NCI-H1048 (cell line): ENCODE measurements at places on chromosomes 6 and 20.

DNA sequence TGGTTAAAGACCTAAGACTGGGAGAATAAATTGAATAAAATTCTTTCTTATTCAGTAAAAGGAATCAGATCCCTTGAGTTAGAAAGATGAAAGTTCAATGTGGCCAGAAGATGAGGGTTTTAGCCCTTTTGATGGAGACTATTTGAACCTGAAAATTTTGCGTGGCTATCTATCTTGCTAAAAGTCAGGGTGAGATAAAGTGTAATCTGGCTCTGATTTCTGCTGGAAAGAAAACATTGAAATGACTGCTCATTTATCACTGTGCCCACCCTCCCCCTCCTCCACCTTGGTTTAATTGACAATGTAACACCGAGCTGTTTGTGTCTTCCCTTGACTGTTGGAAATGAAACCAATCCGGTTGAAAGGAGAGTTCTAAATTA, 32.9 kb upstream of the TCF21 start:
- DNase-seq = no peak

DNA sequence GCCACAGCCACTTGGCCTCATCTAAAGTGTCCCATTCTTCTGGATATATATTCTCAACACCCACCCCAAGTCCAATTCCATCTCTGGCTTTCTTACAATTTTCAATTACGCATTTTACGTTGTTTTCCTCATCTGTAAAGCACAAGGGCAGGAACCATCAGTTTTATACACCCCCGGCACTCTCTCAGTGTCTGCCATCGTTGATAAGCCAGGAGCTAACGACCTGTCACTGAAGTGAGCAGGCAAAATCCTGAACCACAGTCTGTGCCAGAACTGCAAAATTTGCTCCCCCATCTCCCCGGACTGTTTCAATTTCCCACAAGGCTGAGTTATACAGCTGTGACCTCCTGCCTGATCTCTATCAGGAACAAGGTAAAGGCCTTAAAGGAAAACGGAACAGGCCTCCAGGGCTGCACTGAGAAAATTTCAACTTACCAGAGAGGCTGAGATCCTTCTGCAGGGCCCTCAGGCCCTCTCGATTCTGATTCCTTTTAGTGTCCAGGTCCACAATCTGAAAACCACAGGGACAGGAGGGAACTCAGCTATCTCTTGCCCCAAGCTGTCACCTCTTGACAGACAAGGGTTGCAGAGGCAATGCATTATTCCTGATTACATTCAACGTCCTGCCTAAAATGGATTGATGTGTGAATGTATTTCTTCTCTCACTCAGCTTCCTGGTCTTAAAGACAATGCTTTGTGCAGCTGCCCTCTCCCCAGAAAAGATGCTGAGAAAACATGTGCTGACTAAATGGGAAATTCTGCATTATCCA, 1.8 kb downstream of the PDRG1 start:
- DNase-seq = no peak

DNA sequence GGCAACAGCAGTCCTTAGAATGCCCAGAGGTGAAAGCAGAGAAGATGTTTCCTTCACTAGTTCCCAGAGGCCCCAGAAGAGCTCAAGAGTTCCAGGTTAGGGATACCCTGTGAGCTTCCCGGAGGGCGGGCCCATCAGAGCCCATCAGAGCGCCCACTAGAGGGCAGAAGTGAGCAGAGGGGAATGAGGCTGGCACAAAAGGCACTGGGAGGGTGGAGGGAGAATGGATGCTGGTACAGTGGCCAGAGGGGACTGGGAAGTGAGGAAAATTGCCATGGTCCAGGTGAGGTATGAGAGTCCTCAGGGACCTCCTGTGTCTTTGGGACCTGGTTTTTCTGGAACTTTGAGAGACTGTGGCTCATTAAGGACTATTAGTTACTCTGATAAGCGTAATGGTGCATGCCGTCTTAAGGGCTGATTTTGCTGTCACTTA, 57.3 kb downstream of the LINC00237 start:
- DNase-seq = no peak

DNA sequence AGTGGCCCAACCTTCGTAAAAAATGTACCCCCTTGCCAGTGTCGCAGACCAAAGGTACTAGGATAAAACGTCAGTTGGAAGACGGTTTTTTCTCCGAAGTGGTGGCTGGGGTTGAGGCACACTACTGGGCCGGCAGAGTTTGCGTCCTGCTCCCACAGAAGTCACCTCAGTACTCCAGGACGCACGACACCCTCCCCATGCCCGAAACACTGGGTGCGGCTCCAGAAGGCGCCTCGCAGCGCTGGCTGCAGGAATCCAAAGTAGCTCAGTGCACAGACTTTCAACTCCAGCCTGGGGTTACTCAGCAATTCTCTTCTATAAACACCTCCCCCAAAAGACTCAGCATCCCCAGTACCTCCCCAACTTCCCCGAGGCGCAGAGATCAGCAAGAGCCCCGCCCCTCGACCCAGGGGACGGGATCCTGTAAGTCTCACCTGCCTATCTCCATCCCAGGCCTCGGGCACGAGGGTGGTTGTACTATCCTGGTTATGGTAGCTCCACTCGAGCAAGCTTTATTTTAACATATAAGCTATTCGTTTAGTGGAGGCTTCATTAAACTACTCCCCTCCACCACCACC, 88.2 kb downstream of the ZFP64 start:
- DNase-seq = no peak

DNA sequence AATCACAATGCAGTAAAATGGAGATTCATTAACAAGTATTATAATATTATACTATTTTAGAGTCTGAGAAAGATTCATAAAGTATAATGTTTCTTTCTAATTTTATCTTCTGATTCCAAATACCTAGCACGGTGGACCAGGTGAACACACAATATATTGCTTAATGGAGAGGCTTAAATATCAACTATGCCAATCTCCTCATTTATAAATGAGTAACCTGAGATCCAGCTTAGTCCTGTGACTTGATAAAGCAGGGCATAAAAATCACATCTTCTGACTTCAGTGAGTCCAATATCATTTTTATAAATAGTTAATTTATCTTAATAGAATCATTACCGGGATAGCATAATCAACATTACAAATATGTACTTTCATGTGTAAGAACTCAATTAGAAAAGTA, 144.4 kb upstream of the GJE1 start:
- DNase-seq = no peak

- DNase-seq = no peak
These were observed 5.8 kb downstream of the BTN3A3 start for GRCh38 chr6:26445934-26446667.

GRCh38 chr20:4632876-4633275, 88.8 kb upstream of the PRND start:
- DNase-seq = no peak

- no peak for DNase-seq
These were observed 174.7 kb downstream of the TMEM242 start for GRCh38 chr6:157148391-157149323.

GRCh38 chr6:110561696-110562095, 85.3 kb upstream of the SLC22A16 start:
- DNase-seq = no peak

DNA sequence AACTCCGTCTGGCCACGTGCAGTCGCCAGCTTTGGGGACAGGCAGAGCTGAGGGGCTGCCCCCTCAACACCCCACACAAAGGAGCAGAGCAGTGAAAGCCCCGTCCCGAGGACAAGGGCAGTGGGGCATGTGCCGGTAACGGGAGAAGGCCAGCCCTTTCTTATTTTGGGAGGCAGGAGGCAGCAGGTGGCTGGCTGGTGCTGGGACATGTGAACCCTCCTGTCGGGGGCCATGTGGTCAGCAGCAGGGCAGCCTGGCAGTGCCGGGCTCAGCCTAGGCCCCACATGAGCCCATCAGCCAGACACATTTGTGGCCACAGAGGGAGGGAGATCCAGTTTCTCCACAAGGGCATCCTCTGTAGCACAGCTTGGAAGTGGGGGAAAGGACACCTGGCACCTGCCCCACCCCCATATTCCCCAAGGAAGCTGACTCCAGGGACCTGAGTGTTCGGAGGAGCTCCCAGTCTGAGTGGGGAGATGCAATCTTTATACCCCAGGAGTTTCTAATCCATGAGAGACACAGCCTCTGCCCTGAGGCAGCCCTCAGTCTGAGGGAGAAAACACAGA, 137.6 kb downstream of the MRPL14 start:
- DNase-seq = no peak

DNA sequence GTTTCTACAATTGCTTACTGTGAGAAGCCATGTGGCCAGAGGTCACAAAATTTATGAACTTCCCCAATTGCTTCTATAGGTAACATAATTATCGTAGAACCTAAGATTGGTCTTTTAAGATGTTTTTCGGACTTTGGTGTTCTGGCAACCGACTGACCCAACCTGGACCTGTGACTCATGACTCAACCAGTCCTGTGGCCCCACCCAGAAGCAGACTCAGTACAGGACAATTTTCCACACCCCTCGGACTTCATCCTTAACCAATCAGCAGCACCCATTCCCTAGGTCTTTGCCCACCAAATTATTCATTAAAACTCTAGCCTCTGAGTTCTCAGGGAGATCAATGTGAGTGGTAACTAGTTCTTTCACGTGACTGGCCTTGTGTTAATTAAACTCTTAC, 26.4 kb upstream of the AKAP12 start:
- DNase-seq = no peak

GRCh38 chr6:100475554-100476320, 11.0 kb upstream of the SIM1 start:
- no peak for DNase-seq

- no peak for DNase-seq
These were observed 76.8 kb upstream of the FOXP4 start for GRCh38 chr6:41469156-41470028.

DNA sequence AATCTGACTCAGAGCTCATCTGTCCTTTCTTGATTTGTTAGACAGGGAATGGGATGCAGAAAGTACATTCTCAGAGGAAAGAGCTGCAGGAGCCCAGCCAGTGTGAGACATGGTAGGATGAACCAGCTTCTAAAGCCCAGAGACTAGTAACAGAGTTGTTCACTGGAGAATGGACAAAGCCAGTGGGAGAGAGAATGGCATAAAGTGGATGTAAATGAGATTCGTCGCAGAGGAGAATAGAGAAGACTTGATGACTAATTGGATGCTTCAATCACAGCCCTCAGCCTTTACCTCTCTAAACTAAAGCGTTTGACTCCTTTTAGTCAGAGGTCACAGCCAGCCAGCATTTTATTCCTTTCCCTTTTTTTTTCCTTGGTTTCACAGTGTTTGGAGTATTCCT, 25.5 kb upstream of the L3MBTL3 start:
- DNase-seq = no peak

DNA sequence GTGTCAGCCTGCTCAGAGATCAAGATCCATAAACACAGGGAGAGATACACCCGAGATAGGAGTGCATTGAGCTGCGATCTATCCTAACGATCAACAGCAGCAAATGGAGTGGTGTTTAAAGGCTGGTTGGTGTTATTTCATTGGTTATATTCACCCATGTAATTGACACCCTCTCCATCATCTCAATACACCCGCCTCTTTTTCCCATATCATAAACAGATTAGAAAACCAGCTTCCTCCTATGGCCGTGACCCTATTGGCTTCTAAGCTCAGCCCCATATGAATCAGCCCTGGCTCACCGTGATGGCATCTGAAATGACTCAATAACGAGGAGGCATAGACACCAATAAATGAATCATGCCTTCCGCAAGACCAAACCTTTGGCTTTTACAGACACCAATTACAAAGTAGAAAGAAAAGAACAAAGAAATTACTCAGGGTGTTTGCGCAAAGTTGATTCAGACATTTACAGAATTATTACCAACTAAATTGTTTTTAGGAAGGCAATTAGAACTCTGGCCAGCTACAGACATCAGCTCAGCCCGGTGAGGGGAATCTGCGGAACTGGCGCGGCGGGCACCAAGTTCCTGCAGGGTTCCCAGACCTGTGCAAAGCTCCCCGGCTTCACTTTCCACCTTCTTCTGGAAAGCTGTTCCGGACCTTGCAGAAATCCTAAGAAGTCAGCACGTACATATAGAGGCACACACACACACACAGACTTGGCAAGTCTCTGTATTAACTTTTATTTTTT, 11.5 kb downstream of the PMEPA1 start:
- no peak for DNase-seq

DNA sequence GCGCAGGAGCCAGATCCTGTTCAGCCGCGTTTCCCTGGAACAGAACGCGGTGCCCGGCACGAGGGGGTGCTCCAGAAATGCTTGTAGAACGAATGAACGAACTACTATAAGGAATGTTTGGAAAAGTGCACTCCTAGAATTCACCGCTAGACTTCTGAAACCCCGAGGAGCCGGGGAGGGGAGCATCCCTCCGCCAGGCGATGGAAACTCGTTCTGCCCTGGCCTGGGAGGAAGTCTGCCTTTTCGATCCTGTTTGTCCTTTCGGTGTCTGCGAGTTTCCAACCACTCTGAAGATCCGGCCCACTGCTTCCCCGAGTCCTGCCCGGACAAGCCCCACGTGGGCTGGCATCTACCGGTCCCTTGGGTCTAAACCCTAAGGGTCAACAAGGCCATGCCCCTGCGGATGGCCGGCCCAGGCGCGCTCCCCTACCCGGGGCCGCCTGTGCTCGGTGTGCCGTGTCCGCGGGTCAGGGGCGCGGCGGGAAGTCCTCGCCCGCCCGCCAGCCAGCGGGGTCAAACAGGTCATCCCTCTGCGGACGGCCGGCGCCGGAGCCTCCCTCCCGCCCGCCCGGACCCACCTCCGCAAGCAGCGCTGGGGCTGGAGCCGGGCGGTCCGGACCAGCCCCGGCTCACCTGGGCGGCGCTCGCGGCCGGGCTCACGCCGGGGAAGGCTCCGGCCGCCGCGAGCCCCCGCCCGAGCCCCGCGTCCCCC, 526 bp downstream of the SULF2 start:
- no peak for DNase-seq

- no peak for DNase-seq
These were observed 297.6 kb downstream of the CDH26 start for GRCh38 chr20:60255866-60256265.

DNA sequence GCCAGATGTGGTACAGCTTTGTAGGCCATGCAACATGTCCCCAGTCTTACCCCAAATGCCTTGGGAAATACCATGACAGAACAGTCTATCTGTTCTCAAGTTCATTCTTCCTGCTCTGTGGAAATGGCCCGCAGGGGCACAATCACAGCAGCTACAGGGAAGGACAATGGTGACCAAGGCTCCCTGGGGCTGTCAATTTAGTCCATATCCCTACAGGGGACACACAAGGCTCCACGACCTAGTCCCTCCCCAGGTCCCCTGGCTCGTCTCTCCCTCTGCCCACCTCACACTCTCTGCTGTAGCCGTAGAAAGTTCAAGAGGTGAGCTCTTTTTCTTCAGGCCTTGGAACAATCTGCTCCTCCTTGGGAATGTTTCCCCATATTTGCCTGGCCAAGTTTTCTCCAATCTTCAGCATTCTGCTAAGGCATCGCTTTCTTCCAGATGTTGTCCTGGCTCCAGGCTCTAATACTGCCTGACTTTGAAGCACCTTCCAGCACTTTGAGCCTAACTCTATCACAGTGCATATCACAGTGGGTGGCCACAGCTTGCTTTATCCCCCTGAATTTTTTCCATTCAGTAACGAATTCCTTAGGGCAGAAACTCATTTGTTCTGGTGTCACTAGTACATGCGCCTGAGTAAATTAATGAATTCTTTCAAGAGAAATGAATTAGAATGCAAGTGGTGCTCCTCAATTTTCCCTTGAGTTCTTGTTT, 92.6 kb downstream of the MAP3K7 start:
- DNase-seq = no peak

- no peak for DNase-seq
These were observed 18.8 kb downstream of the ALDH5A1 start for GRCh38 chr6:24513602-24514001.

GRCh38 chr6:124757560-124757959, 204.7 kb upstream of the RNF217 start:
- no peak for DNase-seq
